Inflammatory macrophage treated with lipopolysaccharide for 4 hours (primary cell): ENCODE measurements at places on chromosomes 7 and 10.
A peak's percentile ranks its signal among the peaks of the same experiment; 100 is the strongest.

GRCh38 chr10:59227136-59227673 is 50.8 kb downstream of the PHYHIPL start:
- DNase-seq, result no peak

DNA sequence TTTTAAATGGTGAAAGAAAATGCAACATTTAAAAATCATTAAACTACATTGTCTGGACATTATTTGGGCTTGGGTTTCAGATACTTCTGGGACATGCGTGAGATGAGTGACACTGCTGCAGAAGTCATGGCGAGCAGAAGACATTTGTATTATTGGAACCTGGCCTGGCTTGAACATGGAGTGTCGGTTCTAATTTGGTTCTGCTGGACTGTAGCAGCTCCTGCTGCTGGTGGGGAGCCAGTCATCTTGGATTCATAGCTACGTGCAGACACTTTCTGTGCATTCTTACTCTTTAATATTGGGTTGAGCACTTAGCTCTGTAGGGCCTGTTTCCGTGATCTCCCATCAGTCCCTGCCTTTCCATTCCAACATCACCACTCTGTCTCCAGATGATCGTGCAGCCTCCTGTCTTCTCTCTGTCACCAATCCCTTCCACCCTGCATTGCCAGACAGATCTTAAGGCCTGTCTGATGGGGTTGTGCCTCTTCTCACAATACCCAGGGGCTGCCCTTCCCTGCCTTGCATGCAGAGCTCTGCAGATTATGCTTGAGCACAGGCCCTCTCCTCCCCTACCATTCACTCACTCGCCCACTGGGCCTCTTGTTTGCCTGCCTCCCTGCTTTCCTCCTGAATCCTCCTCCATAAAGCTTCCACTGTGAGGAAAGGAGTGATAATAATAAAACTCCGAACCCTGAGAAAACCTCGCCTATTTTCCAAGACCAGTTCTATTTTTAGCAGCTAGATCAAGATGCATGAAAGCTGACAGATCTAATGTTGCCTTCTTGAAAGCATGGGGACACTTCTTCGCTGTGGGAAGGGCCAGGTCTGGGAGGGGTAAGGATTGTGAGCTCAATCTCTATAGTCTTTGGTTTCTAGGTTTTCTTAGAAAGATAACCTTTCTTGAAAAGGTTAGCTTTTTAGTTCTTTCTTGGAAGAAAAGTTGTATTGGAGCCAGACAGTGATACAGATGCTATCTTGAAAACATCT is 32.9 kb downstream of the CELF2 start:
- DNase-seq, result no peak

GRCh38 chr7:106001886-106002285 is 38.8 kb downstream of the CDHR3 start:
- no peak for DNase-seq

- DNase-seq, result no peak
Observed at GRCh38 chr10:78523453-78523852, 489.8 kb downstream of the RPS24 start.

DNA sequence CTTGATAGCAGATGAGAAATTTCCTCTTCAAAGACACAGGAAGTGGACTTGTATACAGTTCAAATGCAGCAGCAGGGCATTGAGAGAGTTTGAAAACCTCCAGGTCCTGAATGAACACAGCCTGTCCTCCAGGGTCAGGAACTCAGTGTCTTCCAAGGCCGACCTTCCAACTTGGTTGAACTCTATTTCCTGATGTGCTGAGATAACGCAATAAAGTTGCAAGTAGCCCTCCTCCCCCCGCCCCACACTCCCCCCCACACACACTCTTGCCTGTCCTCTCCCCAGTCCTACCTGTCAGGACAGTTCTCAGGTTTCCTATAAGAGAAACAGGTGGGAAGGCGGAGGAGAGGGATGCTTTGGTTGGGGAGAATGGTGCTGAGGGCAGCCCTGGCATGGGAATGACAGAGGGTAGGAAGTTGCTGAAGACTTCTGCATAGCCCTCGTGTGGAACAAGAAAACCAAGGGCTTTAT is 90.0 kb downstream of the CCDC71L start:
- no peak for DNase-seq

DNA sequence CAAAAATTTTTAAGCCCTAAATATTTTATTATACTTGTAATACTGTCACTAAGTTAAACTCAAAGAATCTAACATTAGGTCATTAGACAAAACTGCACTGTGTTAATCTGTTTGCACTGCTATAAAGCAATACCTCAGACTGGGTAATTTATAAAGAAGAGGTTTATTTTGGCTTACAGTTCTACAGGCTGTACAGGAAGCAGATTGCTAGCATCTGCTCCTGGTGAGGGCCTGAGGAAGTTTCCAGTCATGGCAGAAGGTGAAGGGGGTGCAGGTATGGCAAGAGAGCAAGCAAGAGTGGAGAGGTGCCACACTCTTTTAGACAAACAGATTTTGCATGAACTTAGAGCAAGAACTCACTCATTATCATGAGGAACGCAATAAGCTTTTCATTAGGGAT is 125.7 kb downstream of the IMMP2L start:
- DNase-seq, result no peak

GRCh38 chr10:97020452-97021400 is 165.0 kb downstream of the SLIT1 start:
- no peak for DNase-seq

- peak; percentile 56 for DNase-seq
Observed at GRCh38 chr7:142357953-142358520, 100.2 kb upstream of the PRSS58 start.

GRCh38 chr10:68163735-68164134 is 54.4 kb downstream of the MYPN start:
- peak; percentile 29 for DNase-seq

DNA sequence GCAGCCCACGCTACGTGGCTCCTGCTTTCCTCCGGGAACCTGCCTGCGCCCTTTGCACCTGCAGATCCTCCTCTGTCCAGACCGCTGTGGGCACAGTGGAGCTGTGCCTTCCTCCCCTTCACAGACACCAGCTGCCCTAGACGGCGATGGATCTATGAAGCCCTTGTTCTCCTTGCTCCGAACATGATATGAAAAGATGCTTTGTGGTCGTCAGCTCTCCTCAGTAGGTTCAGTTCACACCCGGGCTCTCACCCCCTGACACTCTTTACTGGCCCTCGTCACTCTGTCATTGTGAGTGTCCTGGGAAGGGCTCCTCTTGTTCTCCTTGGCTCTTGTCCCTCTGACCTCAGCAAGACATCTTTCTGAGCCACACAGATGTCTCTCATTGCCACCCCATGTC is 4.2 kb downstream of the ZNF488 start:
- no peak for DNase-seq

- DNase-seq, result no peak
Observed at GRCh38 chr10:78579995-78580394, 488.8 kb upstream of the ZMIZ1 start.

GRCh38 chr7:83248000-83248399 is 85.3 kb upstream of the PCLO start:
- DNase-seq, result no peak

- peak; percentile 30 for DNase-seq
Observed at GRCh38 chr7:104906556-104906955, 107.4 kb upstream of the KMT2E start.

DNA sequence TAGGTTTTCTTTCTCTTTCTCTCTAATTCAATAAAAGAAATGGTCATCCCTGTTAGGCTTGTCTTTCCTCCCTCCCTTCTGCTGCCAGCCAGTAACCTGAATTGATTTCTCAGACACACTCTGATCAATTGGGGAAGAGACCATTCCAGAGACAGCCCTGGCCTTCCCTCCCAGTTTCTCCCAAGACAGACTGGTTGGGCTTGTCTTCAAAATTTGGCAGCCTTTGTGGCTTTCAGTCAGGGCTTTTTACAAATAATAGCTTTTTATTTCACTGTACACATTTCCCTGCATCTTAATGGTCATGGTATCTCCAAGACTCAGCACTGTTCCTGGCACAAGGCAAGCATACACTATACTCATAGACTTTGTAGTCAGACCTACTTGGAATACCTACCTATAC is 33.9 kb downstream of the BCAP29 start:
- no peak for DNase-seq

GRCh38 chr10:10901906-10902305 is 115.8 kb upstream of the CELF2 start:
- no peak for DNase-seq

GRCh38 chr10:126977216-126977615 is 72.0 kb downstream of the DOCK1 start:
- DNase-seq, result no peak

GRCh38 chr7:129367700-129368388 is 66.4 kb upstream of the STRIP2 start:
- peak; percentile 89 for DNase-seq
